Fibroblast of skin of abdomen (primary cell): ENCODE measurements at places on chromosomes 16 and 17.
A peak's percentile ranks its signal among the peaks of the same experiment; 100 is the strongest.

- no peak for DNase-seq
Measured at GRCh38 chr16:22225060-22225459, 19.0 kb downstream of the EEF2K start.

- no peak for DNase-seq
Measured at GRCh38 chr17:22516861-22517636, 824.7 kb downstream of the KCNJ18 start.

DNA sequence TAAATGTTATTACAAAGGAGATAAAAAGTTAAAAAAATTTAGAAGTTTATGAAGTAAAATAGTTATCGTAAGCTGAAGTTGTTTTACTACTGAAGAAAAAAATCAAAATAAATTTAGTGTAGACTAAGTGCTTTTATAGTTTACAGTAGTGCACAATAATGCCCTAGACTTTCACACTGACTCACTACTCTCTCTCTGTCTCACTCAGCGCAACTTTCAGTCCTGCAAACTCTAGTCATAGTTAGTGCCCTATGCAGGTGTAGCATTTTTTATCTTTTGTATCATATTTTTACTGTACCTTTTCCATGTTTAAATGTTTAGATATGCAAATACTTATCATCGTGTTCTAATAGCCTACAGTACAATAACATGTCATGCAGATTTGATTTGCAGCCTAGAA is 17.7 kb upstream of the TOM1L1 start:
- no peak for DNase-seq

- DNase-seq = no peak
Measured at GRCh38 chr16:88454523-88454947, 1.5 kb downstream of the ZFPM1 start.

DNA sequence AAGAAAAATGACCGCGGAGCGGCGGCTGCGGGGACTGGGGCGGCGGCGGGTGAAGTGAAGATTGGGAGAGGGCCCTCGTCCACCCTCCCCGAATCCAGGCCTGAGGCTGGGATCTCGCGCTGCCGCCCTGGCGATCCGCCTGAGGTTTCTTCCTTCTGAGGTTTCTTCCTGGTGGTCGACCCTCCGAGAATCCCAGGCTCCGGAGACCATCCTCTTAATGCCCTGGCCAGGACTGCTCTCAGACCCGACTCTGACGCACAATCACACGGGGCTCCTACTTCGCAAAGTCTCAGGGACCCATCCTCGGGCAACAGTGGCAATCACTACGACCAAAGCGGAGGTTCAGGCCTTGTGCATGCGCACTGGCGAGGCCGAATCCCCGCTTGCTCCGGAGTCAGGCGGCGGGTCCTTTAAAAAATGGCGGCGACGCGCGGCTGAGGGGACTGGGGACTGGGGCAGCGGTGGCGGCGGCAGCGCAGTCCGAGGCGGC is 18.0 kb upstream of the KCNJ18 start:
- DNase-seq = no peak

- no peak for DNase-seq
Measured at GRCh38 chr17:76659928-76660655, 16.5 kb upstream of the ST6GALNAC1 start.

DNA sequence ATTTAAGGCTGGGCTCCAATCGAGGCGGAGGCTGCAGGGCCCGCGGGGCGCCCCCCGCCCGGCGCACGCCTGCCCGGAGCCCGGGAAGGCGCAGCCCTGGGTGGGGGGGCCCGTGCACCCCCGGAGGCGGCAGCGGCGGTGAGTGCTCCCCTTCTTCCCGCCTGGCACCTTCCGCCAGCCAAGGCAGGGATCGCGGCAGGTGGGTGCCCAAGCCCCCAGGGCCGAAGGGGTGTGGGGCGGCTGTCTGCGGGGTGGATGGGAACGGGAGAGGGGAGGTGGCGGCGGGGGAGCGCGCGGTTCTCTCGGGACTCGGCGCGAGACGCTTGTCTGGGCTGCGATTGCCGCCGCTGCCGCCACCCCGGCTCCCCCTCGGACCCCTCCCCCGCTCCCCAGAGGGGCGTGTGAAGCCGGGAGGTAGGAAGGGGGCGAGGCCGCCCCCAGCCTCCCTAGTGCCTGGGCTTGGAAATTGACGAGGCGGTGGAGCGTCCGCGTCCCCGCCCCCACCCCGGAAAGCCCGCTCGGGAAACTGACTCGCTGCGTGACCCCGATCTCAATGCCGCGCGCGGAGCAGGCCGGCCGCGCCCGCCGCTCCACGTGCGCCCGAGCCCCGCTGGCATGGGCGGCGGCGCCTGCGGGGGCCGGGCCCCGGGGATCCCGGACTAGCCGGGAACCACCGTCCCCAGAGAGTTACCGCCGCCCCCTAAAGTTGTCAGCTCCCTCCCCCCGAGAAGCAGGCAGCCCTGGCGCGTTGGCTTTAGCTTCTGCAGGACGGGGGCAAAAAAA is 231.5 kb downstream of the MRTFB start:
- DNase-seq = no peak

DNA sequence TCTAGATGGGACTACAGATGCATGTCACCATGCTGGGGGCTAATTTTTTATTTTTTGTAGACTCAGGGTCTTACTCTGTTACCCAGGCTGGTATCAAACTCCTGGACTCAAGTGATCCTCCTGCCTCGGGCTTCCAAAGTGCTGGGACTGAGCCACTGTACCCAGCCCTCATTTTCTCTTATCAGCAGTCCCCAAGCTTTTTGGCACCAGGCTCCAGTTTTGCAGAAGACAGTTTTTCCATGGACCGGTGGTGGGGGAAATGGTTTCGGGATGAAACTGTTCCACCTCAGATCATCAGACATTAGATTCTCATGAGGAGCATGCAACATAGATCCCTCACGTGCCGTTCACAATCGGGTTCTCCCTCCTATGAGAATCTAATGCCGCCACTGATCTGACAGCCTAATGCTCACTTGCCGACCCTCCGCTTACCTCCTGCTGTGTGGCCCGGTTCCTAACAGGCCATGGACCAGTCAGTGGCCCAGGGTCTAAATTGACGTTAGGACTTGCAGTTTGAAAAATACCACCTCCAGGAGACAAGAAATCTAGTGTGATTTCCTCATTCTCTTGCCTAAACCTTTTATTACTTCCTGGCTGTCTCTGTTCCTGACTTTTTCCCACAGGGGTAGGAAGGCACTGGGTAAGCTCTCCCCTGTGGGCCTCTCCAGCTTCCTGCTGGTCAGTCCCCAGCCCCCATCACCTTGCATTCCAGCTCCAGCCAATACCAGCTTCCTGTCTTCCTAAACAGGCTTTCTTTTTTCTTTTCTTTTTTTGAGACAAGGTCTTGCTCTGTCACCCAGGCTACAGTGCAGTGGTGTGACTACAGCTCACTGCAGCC is 9.3 kb upstream of the CNP start:
- DNase-seq = peak; percentile 38

DNA sequence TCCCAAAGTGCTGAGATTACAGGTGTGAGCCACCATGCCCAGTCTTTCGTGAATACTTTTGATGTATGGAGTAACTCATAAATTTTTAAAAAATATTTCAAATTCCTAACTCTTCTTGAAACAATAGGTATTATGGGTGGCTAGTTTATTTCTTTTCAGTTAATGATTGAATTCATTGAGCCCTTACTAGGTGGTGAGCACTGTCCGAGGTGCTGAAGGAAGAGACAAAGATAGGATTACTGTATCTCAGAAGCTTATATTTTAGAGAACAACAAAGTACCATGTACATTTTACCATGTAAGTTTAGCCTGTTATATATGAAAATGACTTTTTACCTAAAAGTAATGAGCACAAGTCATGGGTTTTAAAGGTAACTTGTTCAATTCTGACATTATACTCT is 418.3 kb downstream of the NPIPA7 start:
- DNase-seq = no peak

DNA sequence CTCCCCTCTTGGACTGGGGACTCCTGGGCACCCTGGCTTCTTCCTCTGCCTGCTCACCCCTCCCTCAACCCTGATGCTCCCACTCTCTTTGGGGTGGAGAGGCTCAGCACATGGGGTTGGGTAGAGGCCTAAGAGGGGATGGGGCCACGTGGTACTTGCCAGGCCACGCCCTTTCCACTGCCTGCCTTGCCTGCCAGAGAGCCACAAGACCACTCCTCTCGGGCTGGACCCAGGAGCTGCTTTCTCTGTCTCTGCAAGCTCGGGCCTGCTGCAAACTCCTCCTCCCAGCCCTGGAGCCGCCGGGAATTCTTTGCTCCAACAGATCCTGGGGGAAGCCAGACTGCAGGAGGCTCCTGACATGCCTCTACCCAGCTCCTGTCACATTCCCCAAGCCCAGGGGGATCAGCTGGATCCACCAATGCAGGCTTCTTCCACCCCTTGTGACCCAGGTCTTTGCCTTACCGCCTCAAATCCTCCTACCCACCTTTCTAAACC is 11.8 kb downstream of the DLX4 start:
- DNase-seq = no peak

DNA sequence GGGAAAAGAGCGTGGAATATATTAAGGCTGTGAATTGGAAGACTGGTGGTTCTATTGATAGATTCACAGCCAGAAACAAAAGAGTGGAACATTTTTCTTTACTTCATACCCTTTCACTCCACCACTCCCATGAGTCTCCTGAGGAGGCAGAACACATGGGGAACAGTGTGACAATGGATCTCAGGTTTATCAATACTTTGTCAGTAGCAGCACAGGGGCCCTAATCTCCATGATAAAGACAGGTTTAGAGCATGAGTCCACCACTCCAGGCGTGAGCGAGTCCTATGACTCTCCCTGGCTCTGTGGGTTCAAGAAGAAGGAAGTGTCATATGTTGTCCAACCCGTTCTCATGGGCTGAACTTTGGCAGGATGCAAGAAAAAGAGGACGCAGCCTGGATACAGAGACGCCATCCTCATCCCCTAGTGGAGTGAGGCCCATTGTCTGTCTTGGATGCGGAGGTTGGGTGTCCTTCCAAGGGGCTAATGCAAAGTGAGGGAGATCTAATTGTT is 361.2 kb downstream of the TMEM114 start:
- no peak for DNase-seq

- no peak for DNase-seq
Measured at GRCh38 chr17:40103688-40104087, 3.3 kb upstream of the NR1D1 start.

DNA sequence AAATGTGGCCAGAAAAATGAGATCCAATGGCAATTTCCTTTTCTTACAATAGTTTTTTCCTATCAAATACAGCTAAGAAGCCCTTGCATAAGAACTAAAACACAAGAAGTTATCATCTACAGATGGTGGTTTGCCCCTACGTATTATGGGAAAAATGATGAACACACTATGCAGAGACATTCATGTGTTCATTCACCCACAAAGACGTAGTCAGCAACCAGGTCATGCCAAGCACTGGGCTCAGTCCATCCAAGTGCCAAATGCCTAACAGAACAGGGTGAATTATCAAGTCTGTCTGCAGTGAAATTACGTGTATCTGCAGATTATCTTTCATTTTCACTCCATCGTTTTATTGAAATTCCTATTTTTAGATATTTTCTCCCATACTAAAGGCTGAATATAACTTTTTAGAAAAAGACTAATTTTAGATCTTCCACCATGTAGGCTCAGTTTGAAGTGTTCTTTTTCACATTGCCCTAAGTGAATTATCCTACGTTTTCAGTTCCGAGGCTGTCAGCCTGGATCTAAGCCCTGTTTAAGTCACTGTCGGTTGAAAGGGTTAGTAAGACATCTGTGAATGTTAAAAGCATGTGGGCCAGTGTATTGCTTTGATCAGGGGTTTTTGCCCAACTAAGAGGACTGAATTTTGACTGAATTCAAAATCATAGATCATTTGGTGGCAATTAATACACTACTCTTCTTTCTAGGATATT is 78.1 kb upstream of the DHX40 start:
- DNase-seq = peak; percentile 20

GRCh38 chr17:2025220-2025621 is at the start of gene RTN4RL1:
Gene RTN4RL1 (minus strand): TSS chr17:2025334. CDS start chr17:2024865, 469 bp downstream.
- DNase-seq = peak; percentile 58

DNA sequence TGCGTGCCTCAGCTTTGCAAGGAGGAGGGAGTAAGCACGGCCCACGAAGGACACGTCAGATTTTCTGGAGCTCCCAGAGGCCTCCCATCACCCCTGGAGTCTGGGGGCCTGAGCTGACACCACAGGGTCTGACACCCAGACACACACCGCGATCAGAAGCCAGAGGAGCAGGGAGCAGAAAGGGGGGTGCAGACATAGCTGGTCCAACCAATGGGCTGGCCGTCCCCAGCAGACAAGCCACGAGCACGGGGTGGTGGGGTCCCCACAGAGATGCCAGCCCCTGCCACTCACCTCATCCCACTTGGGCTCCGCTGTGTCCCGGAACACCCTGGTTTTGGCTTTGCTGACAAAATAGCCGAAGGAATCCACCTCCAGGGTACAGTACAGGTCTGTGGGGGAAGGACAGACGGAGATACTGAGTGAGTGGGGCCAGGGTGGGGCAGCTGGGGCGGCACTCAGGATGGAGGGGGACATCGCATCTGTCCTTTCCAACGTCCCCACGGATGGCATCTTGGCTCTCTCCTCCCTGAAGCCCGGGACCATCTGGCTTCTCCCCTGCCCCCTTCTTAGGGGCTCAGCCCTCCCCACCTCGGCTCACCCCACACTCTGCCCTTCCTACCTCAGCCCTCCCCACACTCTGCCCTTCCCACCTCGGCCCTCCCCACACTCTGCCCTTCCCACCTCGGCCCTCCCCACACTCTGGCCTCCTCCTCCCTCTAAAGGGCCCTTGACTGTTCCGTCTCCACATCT is 53.5 kb downstream of the TIMM22 start:
- no peak for DNase-seq

DNA sequence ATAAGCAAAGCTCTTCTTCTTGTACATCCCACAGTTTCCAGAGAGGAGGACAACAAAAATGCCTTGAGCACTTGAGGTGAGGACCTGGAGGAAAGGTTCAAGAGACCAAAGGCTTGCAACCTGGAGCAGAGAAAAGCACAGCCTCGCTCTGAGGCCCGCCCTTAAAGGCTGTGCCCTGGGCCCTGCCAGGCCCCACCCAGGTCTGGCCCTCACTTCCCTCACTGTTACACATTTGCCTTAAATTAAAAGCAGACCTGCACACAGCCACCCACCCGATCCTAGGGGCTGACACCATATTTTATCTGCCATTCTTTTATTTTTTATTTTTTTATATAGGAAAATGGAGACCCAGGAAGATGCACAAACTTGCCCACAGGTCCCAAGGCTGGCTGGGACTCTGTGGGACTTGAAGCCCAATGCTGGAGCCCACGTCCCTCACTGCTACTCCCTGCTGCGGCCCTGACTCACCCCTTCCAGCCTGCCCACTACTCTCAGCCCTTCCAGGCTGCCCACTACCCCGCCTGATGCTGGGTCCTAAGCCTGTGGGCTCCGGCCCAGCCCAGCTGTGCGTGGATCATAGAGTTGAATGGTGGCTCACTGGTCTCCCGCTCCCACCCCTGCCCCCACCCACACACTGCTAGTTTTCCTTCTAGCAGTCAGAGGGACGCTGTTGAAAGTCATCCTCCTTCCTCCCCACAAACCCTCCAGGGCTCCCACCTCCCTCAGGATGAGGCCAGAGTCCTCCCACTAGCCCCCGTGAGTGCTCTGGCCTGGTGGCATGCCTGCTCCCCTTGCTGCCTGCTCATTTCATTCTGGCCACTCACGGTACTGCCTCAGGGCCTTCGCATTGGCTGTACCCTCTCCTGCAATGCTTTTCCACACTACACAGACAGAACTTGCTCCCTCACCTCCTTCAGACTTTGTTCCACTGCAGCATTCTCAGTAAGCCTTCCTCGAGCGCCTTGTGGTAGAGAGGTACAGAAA is 77.6 kb upstream of the MED9 start:
- peak; percentile 26 for DNase-seq

GRCh38 chr17:50360486-50361115 is 12.4 kb downstream of the MRPL27 start:
- DNase-seq = no peak

GRCh38 chr17:37146086-37147064 is 197.6 kb downstream of the AATF start:
- DNase-seq = no peak
